Activated gamma-delta T cell treated with Interleukin-2 at 50 U/mL for 16 hours (primary cell): ENCODE measurements at places on chromosomes 5 and 9.

DNA sequence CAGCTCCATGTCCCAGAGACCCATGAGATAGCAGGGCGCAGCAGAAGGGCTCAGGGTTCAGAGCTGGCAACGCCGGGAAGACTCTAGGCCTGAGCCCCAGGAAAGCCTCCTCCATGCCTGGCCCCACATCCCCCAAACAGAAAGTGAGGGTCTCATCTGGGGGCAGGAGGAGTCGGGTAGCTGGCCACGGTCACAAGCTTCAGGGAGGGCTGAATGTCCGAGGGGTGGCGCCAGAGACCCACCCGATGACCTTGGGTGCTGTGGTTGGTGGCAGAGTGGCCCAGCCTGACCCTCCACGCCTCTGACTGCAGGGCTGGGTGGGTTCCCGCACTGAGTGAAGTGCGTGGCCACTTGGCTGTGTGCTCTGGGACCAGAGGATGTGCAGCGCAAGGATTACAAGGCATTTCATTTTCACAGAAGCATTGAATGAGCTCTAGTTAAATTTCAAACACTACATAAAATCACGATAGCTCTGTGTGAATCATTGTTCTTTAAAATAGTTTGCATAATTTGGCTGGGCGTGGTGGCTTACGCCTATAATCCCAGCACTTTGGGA is 3.0 kb downstream of the C8G start:
- DNase-seq = no peak

DNA sequence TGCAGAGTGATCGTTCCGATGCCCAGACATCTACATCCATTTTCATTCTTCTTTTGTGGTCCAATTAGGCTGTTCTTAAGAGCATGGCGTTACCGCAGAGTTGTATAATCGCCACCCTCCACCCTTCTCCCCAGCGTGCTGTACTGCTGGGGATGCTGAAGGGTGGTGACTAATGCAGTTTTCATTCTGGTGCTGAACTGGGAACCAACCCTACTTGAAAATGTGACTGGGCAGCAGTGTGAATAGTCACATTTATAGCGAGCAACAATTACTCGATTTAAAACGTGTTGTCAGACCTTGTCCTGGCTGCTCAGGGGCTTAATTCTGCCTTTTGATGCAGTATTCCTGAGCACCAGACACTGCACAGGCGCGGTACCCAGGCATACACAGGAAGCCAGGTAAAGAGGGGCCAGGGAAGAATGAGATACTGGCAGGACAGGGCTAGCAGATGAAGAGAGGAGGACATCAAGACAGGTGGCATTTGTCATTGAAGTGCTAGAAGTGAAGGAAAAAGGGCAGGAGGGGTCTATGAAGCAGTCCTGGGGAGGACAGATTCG is 719 bp upstream of the ISCA1 start:
- DNase-seq = no peak

DNA sequence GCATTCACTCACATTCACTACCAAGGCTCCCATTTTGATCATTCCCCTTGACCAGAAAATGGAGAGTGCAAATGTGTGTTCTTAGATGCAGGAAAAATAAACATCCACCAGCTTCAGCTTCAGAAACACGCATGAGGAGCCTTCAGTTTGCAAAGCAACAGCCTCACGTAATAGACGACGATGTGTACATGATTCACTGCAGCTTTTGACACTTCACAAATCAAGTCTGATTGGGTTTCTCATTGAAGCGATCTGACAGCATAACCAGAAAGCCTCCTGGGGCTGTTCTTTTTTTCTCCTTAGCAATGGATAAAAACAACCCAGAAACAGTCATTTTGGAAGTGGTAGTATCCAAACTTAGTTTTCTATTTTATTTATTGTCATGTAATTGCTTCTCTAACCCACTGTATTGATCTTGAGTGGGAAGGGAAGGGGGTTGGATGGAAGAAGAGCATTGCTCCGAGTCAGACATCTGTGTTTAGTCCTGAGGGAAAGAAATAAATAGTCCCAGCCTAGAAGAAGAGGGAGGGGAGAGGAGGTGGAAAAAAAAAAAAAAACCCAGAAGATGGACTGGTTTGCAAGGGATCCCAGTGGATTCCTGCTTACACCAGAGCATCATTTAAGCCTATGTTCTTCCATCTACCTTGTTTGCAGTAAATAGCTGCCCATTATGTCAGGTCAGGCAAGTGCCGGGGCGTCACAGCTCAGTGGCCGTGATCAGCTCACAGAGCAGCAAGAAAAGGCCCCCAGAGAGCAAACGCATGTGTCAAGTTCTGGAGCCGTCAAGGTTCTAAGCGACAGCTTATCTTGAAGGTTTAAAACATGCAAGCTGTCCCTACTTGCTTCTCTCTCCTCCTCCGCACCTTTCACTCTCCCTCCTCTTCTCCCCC is 190.2 kb upstream of the SNX2 start:
- no peak for DNase-seq

GRCh38 chr5:27705661-27706060 is 667.3 kb upstream of the CDH9 start:
- DNase-seq = no peak

- DNase-seq = no peak
These were observed 137.4 kb downstream of the DAB2IP start for GRCh38 chr9:121788686-121789366.
